ENCODE measurements at places on chromosomes 12 and 14. TPM values are rescaled to one million over a fixed set of nuclear protein-coding genes. Genes with fewer than 3 reads are reported as not detected.

GRCh38 chr12:124881123-124881522, 17.5 kb upstream of the SCARB1 start:
- DNase-seq, result no peak

The OTOGL gene
- total RNA-seq, result 0.11 TPM

DNA sequence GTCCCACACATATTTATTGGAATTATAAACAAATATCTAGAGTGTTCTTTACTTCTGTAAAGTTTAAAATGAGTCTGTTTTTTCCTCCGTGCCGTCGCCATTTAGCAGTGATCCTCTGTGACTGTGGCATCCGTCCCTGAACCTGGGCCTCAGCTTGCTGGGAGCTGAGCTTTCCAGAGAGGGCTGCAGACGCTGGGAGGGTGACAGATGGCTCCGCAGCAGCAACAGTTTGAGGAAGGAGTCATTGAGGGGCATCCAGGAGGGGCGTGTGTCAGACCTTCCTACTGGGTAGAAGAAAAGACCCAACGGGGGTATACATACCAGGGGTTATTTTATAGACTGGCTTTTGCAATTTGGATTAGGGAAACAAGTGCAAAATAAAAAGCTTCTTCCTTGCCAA, 47.9 kb downstream of the NEUROD4 start:
- DNase-seq, result no peak

DNA sequence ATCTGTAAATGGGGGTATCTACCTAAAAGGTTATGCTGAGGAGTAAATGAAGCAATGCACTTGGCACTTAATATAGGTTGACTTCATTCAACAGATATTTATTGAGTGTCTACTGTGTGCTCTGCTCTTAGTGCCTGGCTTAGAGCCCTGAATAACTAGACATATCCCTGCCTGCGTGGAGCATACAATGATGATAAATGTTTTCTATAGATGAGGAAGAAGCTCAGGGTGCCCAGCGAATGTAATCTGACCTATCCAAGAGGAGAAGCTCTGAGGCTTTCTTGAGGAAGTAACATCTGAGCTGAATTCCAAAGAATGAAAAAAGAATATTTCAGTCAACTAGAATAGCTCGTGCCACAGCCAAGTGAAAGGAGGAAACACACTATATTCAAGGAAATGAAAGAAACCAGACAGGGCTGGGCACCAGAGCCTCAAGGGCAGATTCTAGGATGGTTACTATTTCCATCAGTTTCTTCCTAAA, 17.9 kb upstream of the HIGD1C start:
- no peak for DNase-seq

The CCDC196 gene
- not detected for total RNA-seq

DNA sequence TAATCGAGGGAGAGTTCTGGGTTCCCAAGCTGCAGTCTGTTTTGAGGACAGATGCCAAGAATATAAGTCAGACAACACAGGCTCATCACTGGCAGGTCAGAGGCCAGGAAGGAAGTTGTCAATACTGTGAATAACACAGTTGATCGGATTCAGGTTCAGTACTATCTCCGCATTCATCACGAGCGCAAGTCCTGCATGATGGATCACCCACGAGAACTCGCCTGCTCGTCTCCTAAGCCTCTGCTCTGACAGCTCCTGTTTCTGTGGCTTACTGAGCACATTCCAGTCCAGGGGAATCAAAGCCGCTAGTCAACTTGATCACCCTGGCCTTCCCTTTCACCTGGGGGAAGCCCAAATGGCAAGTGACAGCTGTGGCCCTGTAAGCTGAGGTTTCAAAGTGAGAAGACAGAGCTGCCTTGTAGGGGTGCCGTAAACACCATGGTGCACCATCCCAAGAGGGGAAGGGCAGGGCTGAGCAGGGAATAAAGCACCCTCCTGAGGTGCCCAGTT, 60.1 kb upstream of the DICER1 start:
- DNase-seq, result no peak

- DNase-seq, result no peak
Observed at GRCh38 chr14:90999299-90999698, 61.1 kb downstream of the RPS6KA5 start.

- peak; percentile 88 for DNase-seq
Observed at GRCh38 chr12:57149245-57149900, 2.0 kb upstream of the LRP1-AS start.

GRCh38 chr12:52228366-52228765, 4.7 kb upstream of the KRT7 start:
- DNase-seq, result no peak

DNA sequence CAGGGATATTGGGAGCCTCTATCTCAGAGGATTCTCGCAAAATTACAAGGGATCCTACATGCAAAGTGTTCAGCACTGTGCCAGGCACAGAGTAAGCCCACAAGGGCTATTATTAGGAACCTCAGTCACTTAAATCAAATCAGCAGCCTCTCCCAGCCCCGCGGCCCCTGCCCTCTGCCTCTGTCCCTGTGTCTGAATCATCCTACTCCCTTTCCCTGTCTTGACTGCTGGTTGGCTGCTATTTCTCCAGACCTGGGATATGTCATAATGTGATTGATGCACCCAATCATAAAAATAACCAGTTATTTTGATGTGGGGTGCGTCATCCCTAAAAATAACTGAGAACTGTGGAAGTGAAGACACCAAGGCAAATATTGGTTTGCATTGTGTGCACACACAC, 176.3 kb downstream of the KSR2 start:
- no peak for DNase-seq

The LMNTD1 gene
- total RNA-seq, result 0.35 TPM

The AHNAK2 gene
- total RNA-seq, result 2.8 TPM

- no peak for DNase-seq
Observed at GRCh38 chr12:49687941-49688340, 19.3 kb downstream of the FMNL3 start.

DNA sequence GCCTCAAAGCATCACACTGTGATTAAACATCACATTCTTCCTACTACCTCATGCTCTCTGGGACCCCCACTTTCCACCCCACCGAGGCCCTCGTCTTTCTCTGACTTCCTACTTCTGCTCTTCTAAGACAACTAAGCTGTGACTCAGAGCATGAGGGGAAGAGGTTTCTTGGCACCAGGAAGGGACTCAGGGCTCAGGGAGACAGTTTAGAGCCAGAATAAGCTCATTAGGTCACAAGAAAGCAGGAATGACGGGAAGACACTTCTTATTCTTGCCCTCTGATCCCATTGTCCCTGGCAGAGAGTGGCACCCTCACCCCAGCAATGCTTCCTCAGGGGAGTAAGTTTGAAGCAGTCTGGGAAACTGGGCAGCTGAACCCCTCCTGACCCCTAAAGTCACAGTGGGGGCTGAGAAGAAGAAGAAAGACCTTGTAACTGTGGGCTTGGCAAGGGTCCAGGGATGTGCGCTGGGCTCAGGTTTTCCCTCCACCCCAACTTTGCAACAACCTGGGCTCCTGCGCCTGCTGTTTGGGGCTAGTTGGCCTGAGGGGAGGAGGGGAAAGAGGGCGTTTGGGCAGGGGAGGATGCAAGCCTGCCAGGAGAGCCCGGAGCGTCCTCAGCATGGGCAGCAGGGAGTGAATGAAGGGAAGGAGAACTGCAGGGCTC, 64.6 kb upstream of the ACTN1 start:
- DNase-seq, result no peak

DNA sequence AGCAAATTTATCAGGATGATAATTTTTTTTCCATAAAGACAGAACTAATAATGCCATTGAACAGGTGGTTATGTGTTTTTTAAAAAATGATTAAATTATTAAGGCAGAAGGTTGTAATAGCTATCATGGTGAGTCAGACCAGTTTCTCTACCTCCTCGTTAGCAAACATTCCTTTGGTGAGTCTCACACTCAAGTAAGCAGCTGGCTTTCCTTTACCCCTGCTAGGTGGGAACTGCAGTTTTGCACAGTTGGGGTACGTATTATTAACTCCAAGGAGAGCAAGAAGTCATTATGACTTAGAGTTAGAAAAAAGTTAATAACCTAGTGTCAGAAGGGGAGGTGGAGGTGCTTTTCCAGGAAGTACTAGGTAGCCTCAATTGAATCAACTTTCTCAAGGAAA, 165.3 kb downstream of the SNAPC1 start:
- DNase-seq, result no peak

The CRY1 gene
- total RNA-seq, result 14.5 TPM

DNA sequence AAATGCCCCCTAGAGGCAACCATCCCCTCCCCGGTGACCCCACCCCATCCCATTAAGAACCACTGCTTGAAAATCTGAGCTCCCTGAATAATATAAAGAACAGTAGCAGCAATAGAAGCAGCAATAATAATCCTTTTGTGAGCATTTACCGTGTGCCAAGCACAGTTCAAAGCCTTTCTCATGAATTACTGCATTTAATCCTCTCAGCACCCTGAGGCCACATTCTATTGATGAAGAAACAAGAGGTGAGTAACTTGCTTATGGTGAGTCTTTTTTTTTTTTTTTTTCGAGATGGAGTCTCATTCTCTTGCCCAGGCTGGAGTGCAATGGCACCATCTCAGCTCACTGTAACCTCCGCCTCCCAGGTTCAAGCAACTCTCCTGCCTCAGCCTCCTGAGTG, 65.0 kb downstream of the KCNK10 start:
- DNase-seq, result no peak

The OR4E2 gene
- total RNA-seq, result not detected
